Retina (tissue), 1 donor: ENCODE measurements at places on chromosomes 7 and 10.

DNA sequence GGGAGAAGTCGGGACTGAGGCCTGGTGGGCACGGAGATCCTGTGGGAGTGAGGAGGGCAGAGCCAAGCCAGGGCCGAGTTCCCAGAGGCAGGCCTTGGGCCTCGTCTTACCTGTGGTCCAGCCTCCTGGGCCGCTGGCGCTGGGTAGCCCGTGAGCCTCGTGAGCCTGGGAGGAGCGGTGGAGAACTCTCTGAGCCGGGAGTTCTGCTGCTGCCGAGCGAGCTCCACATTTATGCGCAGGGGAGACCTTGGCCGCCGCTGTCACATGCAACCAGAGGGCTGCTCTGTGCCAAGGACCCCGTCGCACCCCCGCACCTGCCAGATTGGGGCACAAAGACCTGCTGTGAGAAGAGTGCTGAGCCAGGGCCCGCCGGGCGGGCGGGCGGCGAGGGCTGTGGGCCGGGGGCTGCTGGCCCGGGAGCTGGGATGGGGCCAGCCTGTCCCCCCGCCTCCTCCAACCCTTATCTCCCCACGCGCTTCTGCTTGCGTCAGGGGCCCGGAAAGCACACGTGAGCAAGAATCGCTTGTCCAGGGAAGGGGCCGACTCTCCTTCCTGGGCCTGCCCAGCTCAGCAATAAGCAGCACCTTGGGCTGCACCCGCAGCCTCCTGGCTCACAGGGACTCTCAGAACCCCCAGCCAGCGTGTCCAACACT is 10.2 kb downstream of the VENTX start:
- DNase-seq = no peak

DNA sequence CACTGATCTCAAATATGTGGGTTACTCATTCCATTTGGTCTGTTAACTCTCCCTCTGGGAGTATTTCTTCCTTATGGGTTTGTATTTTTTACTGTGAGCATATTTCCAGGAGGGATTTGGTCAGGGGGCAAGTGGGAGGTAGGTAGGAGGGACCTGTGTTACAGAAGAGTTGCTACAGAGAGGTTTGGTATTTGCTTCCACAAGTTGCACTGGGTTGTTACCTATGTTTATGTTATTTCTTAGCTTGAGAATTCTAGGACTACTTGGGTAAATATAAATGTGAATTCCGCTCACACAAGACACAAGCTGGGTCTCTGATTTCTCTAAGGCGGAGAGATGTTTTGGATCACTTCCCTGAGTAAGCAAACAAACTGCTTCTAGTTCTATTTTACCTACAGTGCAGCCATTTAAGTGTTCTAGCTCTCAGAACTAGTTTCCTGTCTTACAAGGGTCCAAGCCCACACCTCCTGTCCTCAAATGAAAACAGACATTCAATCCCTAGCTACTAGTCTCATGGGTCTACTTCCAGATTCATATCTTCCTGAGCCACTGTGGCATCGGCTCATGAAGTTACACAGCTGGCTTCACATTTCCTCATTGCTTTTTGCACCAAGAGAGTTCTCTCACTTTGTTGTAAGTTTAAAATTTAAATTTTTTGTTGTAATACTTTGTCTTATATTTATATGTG is 75.4 kb upstream of the PPP1R3C start:
- no peak for DNase-seq

DNA sequence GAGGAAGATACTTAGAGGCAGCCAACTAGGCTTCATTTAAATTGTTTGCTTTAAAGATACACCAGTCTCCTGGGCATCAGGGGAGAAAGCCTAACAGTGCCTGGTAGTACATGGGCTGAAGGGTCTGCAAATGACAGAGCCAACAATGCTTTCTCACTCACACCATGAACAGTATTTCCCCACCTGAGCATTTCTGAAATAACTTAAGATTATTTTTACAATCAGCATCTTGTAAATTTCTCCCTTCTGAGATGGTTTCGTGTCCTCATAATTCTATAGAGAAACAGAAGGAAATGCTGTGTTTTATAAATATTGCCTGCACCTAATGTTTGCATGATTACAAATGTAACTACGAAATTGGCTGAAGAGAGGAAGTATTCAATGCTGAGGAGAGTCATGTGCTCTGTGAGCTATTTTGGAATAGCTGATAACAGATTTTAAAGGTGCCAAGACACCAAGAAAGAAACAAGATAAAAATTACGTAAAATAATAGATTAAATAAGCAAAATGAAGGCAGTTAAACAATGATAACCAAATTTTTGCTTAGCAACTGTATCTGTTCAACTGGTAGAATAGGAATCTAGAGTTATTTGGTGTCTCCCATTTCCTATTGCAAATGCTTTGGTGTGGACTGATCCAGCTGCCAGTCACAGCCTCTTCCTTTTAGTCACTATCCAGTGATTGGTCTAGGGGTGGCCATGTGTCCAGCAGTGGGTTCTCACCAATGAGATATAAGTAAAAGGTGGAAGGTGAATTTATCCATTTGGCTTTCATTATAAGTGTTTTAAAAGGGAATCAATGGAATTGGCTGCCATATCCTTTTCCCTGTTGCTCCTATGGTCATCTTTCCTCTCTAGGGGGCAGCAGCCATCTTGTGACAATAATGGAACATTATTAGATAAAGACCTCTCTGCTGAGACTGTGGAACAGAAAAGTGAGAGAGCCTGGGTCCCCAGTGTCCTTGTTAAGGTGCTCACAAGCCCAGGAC is 167.9 kb upstream of the SLC26A5 start:
- DNase-seq = no peak

DNA sequence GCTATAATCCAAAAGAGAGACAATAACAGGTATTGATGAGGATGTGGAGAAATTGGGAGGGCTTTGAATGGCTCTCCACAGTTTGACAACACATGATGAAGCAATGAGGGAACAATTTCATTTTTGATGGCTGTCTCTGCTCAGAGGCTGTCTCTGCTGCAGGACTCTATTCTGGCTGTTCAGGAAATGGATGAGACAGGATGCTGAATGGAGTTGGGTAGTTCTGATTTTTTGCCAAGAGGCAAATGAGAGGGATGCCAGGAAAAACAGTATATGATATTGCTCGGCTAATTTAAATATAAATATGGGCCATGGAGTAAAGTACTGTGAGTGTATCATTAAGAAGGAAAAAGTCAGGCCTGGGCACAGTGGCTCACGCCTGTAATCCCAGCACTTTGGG is 16.8 kb downstream of the APBB1IP start:
- no peak for DNase-seq

- DNase-seq = no peak
These were observed 172.3 kb downstream of the IMMP2L start for GRCh38 chr7:111390000-111390399.

- DNase-seq = no peak
These were observed 5.7 kb upstream of the HSPA12A start for GRCh38 chr10:116748041-116748440.

DNA sequence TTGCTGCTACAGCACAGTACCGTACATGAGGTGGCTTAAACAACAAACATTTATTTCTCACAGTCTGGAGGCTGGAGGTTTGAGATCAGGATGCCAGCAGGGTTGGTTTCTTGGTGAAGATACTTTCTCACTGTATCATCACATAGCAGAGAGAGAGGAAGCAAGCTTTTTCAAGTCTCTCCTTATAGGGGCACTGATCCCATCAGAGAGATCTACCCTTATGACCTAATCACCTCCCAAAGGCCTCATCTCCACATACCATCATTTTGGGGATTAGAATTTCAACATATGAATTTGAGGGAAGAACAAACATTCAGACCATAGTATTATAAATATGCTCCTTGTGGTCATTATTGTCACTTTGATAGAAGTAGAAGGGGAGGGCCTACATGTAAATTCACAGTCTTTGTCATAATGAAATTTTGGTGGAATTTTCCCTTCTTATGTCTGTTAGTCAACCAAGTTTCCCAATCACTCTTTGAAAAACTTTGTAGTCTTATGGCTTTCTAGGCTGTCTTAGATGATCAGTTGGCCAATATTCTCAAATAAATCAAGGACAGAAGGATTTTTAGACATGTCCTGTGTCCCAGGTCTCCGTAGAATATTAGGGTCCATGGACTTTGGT is 606.2 kb downstream of the LRMDA start:
- DNase-seq = no peak

- DNase-seq = no peak
These were observed 2.7 kb upstream of the IQUB start for GRCh38 chr7:123537026-123537642.

GRCh38 chr10:89399956-89400355 is 7.5 kb downstream of the IFIT1 start:
- DNase-seq = no peak

DNA sequence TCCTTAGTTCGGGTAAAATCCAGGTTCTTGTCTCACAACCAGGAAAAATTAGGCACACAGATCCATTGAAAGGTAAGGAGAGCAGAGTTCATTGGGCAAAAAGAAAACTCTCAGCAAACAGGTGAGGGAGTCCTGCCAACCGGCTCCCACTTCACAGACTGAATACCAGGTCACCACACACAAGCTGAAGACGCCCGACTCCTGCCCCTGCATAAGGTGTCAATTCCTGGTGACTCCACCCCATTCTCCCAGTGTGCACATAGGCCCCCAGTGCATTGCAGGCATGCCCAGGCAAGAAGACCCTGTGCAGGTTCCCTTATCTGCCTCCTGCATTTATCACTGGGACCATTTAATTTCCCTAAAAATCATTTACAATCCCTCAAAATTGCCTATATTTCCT is 354.6 kb downstream of the LRRTM3 start:
- no peak for DNase-seq

- DNase-seq = no peak
These were observed 3.9 kb downstream of the MICALL2 start for GRCh38 chr7:1455241-1455939.

DNA sequence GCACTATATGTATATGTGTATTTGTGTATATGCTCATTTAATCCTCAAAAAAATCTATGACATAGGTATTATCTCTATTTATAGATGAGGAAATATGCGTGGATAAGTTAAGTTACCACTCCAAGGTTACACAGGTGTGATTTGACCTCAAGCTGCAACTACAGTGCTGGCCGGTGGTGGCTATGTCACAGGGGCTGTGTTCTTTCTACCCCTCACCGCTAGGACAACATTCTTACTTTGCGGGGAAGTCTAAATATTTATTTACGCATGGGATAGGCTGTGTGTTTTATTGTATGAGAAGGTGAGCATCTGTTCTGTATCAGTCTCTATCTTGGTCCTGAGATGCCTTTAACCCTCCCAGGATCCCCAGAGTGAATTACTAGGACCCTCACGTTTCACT is 60.0 kb downstream of the CREB5 start:
- no peak for DNase-seq

- no peak for DNase-seq
These were observed 92.3 kb downstream of the CTNNA3 start for GRCh38 chr10:67603701-67604100.

- DNase-seq = no peak
These were observed 29.1 kb downstream of the PAPOLB start for GRCh38 chr7:4832711-4833110.

DNA sequence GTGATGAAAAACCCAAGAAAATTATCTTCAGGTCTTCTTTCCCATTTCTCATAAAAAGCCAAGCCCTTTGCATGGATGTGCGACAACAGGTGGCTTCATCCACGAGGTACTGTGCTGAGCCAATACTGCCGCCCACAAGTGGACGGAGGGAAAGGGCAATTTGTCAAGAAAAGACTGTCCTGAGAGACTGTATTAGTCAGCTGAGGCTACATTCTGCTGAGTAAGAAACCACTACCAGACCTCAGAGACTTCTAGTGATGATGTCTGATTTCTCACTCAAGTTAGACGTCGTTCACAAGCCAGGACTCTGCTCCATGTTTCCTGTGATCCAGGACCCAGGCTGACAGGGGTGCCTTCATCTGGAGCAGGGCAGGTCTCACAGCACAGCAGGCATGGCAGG is 171.5 kb upstream of the CDCA7L start:
- no peak for DNase-seq

DNA sequence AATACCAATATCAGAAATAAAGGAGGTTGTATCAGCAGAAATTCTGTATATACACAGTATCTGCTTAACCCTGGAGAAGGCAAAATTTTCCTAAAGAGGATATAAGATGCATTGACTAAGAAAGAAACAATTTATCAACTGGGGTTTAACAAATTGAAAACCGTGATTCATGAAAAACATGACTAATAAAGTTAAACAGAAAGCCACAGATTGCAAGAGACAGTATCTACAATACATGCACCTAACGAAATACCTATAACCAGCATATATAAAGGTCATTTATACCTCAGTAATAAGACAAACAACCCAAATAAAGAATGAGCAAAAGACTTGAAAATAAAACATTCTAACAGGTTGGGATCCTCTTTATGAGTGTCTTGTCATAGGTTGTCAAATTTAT is 101.8 kb downstream of the IQUB start:
- no peak for DNase-seq

GRCh38 chr7:20507157-20507556 is 108.3 kb upstream of the ABCB5 start:
- no peak for DNase-seq

DNA sequence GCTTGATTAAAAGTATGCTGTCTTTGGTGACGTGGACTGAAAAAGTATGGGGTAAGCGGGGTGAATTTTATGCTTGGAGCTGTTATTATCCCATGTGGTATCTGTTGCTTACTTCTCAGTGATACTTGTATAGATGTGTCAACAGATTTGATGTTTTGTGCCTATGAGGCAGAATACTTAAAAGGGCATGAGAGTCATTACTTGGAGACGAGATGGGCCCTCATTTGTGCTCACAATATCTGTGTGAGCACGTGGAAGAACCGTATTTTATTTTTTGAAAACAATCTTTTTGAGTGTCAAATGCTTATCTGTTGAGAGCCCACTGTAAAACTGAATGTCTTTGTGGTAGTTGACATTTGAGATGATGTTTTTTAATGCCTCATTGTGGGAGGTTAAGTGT is 281.9 kb downstream of the EXOC4 start:
- DNase-seq = no peak

- DNase-seq = no peak
These were observed 19.9 kb upstream of the PCGF5 start for GRCh38 chr10:91200314-91201212.

DNA sequence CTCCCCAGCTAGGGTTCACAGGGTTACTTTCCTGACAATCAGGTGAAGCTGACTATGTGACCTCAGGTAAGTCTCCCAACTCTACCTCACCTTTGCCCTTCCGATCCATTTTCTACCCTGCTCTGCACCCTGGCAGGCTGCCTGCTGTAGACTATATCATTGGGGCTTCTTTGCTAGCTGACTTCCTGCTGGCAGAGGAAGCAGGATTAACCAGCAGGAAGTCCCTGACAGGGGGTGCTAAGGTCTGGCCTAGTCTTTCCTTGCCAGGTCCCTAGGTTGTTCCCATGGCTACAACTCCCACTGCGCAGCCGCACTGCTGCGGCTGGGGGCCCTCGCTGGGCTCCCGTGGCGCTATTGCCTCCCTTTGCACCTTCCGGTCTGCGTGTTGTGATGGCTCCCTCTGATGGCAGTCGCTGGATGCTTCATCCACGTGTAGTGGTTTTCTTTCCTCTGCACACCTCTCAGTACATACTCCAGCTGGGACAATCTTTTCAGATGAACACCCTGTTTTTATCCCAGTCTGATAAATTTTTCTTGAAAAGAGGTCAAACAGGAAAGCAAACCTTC is 365.9 kb downstream of the REEP3 start:
- DNase-seq = no peak

- no peak for DNase-seq
These were observed 49.6 kb upstream of the PDGFA start for GRCh38 chr7:569071-569855.

- peak; percentile 47 for DNase-seq
These were observed 29.8 kb downstream of the C10orf67 start for GRCh38 chr10:23314835-23315239.

GRCh38 chr10:30828680-30829079 is 199.1 kb upstream of the LYZL2 start:
- DNase-seq = no peak

- no peak for DNase-seq
These were observed 127.2 kb downstream of the CELF2 start for GRCh38 chr10:11144626-11145494.

- no peak for DNase-seq
These were observed 9.0 kb downstream of the SFRP5 start for GRCh38 chr10:97762816-97763215.
